ENCODE measurements at places on chromosomes 3 and 15. TPM values are rescaled to one million over a fixed set of nuclear protein-coding genes. Genes with fewer than 3 reads are reported as not detected.

The LRTM1 gene
- total RNA-seq: not detected

The IP6K1 gene
- 24.0 TPM for total RNA-seq

The RHOV gene
- not detected for total RNA-seq

The SLC2A2 gene
- total RNA-seq: not detected

The GPR87 gene
- not detected for total RNA-seq
